AG08395 (cell line): ENCODE measurements at places on chromosomes 7 and 10.

- no peak for DNase-seq
Measured at GRCh38 chr10:34058845-34059614, 724.6 kb upstream of the NRP1 start.

GRCh38 chr7:155205368-155206317, 92.0 kb upstream of the INSIG1 start:
- DNase-seq: peak; percentile 96

DNA sequence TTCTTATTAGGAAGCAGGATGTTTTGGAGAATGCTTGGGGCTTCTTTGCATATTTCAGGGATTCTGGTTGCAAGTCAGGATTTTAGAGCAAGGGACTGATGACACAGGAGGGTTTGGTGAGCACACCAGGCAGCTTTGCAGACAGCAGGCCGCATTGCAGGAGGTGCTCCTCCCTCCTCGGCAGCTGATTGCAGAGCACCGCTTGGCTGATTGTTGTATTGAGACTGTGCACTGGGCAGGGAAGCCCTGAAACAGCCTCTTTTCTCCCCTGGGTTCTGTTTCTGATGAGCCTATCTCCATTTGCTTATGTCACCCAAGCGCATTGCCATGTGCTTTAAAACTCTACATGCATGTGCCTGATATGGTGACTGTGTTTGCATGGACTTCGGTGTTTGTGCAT, 769.6 kb downstream of the GRID1 start:
- no peak for DNase-seq

GRCh38 chr10:121832647-121833046, 95.2 kb downstream of the ATE1 start:
- DNase-seq: no peak

GRCh38 chr10:128803790-128804189, 663.3 kb upstream of the MGMT start:
- DNase-seq: no peak

GRCh38 chr10:357201-357950, 222.1 kb downstream of the ZMYND11 start:
- DNase-seq: no peak

- DNase-seq: no peak
Measured at GRCh38 chr7:14825912-14826311, 76.6 kb downstream of the DGKB start.

DNA sequence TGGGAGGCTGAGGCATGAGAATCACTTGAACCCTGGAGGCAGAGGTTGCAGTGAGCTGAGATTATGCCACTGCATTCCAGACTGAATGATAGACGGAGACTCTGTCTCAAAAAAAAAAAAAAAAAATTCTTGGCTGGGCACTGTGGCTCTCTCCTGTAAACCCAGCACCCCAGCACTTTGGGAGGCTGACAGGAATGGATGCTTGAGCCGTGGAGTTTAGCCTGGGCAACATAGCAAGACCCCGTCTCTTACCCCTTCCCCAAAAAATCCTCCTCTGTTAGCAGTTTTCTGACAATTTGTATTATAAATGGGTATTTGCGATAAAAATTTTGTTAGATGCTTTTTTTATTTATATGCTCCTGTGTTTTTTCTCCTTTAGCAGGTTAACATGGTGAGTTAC, 11.0 kb downstream of the SAMD8 start:
- no peak for DNase-seq

DNA sequence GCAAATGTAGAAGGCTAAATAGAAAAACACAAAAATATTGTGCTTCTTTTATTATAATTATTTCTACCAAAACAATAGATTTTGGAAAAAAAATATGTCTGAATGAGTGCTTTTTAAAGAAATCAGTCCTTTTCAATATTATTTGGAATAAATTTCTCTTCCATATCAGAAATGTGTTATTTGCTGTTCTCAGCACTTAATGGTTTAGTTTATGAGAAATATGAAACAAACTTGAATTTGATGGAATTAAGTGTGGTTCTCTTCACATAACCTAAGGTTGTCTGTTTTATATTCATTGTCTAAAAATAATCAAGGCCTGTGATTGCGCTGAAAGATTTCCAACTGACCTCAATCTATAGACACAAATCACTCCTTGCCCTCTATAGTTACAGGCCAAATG, 203.0 kb downstream of the COBL start:
- no peak for DNase-seq

- DNase-seq: no peak
Measured at GRCh38 chr10:99532687-99533495, at the start of gene NKX2-3. Gene NKX2-3, plus strand, starts transcription at chr10:99532942. Its CDS starts 190 bp downstream, at chr10:99533132.

DNA sequence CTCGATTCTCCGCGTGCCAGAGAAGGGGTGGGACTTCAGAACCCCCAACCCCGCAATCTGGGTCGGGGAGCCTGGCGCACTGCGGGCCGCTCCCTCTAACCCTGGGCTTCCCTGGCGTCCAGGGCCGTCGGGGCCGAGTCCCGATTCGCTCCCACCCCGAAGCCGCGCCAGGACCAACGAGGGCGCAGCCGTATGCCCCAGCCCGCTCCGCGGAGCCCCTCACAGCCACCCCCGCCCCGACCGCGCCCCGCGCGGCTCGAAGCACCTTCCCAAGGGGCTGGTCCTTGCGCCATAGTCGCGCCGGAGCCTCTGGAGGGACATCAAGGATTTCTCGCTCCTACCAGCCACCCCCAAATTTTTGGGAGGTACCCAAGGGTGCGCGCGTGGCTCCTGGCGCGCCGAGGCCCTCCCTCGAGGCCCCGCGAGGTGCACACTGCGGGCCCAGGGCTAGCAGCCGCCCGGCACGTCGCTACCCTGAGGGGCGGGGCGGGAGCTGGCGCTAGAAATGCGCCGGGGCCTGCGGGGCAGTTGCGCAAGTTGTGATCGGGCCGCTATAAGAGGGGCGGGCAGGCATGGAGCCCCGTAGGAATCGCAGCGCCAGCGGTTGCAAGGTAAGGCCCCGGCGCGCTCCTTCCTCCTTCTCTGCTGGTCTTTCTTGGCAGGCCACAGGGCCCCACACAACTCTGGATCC, at the start of gene LEP:
Gene LEP (plus strand): TSS at position 583 of the 691 bp plus-strand sequence. CDS start 10,741 bp downstream, outside the sequence.
- DNase-seq: no peak

DNA sequence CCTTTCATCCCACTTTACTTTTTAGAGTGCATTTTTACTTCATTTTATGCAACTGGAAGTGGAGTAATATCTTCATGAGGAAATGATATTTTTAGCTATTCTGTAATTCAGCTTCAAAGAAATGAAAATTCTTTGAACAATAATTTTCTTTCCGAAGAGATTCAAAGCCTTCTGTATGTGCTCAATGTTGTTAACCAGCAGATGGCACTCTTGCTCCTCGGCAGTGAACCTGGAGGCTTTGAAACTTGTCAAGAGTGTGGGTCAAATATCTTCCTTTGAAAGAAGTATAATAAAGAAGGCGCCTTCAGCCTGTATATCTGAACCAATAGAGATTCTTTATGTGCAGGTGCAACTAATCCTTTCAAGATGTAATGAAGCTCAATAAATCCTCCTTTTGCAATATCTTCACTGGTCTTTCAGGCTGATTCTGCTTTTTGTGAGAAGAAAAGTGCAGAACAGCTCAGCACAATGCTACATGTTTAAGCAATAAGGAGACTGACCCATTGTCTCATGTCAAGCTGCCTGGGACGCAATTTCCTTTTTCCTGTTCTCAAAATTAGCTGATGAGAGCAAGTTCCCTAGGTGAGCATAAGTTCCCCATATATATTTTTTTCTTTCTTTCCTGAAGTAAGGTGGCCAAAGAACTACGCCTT, 258.4 kb downstream of the SEMA3A start:
- peak; percentile 49 for DNase-seq
